ENCODE measurements at places on chromosomes 7 and 10.

DNA sequence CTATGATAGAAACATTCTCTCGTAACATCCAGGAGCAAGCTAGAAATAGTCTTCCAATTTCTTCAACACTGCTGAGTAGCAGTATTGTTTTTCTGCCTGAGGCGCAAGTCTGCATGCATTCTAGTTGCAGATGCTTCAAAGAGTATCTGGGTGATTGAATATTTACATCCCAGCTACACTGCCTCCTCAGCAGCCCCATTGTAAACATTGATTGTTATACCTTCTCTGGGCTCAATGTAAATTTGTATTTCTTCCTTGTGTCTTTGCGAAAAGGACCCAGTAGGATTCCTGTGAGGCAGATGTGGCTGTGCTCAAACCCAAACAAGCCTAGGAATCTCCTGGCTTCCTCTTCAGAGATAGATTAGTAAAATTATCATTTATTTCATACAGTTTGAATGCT, 320.7 kb downstream of the CDC14C start:
- DNase-seq, result no peak

DNA sequence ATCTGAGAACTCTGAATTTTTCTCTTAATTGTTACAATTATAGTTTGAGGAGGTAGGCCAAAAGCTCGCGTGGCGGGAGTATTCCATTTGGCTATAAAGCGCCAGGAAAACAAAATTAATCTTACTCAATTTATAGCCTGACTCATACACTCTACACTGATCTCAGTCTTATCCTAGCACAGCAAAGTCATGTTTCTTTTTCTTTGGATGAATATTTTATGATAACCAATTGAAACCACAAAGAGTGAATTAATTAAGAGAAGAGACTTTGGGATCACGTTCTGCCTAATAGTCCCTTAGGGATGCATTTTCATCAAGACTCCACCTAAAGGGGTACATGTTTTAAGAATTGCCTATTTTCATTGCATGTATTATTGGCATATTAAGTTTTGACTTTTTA, 420.8 kb downstream of the HGF start:
- DNase-seq, result no peak

DNA sequence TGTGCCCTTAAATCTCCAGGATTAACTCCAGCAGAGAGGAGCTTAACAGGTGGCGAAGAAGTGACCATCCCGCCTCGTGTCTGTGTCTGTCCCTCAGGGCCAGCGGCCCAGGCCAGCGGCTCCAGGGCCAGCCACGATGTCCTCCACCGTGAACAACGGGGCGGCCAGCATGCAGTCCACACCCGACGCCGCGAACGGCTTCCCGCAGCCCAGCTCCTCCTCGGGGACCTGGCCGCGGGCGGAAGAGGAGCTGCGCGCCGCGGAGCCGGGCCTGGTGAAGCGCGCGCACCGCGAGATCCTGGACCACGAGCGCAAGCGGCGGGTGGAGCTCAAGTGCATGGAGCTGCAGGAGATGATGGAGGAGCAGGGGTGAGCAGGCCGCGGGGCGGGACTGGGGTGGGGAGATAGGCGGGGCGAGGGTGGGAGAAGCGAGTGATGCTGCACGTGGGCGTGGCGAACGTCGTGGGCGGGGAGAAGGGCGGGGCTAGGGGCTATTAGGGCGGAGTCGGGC, 33.3 kb downstream of the SRRM3 start:
- DNase-seq, result peak; percentile 78

- no peak for DNase-seq
Measured at GRCh38 chr7:144818511-144818910, 17.3 kb downstream of the TPK1 start.

- no peak for DNase-seq
Measured at GRCh38 chr10:94500063-94500462, 45.5 kb upstream of the HELLS start.

DNA sequence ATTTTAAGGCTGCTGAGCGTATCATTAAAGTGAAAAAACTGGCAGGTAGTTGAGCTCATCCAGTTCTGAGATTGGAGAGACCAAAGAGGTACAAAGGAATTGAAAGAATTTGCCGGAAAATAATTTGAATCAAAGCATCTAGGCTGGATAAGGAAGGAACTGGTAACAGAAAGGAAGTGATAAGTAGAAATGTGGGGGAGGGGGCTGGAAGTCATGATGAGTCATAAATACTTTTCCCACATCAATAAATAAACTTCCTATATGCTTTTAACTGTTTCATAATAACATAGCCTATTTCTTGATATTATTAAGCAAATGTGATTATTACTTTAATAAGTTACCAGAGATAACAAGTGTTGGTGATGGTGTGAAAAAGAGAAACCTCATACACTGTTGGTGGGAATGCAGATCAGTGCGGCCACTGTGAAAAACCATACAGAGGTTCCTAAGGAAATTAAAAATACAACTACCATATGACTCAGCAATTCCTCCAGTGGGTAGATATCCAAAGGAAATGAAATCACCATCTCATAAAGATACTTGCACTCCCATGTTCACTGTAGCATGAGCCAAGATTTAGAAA, 27.0 kb downstream of the ZNF438 start:
- DNase-seq, result no peak

DNA sequence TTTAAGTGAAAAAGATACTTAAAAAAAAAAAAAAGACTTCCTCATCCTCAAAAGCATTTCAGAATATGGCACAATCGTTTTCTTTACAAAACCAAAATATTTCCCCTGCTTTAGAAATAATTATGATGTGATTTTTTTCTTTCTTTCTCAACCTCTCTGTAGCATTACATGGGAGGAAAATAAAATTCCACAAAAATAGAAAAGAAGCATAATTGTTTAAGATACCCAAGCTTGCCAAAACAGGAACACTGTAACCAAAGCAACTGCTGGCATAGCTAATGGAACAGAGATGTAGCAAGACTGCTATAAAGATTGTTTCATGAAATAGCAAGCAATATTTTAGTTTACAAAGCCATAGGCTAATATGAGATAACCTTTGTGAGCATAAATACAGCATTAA, 75.6 kb upstream of the GPR22 start:
- DNase-seq, result no peak

- DNase-seq, result no peak
Measured at GRCh38 chr10:52283174-52283573, 30.9 kb upstream of the DKK1 start.

DNA sequence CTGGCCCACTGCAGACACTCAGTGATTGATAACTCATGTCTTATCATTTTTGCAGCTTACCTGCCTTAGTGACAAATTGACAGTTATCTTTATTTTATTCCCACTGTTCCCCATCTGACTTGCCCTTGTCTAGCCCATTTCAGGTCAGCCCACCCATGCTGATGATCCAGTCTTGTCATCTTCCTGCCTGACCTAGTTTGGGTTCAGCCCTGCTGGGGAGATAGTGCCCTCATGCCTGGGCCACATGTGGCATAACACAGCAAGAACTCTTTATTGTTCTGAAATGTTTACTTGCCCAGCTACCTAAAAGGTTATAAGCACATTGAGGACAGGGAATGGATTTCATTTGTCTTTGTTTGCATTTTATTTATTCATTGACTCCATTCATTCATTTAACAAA, 75.6 kb downstream of the ENTPD1 start:
- no peak for DNase-seq

DNA sequence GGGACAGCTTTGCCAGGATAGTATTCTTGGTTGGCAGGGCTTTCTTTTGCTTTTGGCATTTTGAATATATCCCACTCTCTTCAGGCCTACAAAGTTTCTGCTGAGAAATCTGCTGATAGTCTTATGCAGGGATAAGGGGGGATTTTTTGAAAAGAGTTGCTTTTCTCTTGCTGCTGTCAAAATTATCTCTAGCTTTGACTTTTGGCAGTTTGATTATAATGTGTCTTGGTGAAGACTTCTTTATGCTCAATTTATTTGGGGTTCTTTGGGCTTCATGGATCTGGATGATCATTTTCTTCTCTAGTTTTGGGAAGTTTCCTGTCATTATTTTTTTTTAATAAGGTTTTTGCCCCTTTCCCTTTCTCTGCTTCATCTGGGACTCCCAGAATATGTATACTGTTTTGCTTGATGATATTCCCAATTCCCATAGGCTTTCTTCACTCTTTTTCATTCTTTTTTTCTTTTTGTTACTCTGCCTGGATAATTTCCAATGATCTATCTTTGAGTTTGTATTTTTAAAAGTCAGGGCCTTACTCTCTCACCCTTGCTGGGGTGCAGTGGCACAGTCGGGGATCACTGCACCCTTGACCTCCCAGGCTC, 29.6 kb downstream of the NOM1 start:
- no peak for DNase-seq

DNA sequence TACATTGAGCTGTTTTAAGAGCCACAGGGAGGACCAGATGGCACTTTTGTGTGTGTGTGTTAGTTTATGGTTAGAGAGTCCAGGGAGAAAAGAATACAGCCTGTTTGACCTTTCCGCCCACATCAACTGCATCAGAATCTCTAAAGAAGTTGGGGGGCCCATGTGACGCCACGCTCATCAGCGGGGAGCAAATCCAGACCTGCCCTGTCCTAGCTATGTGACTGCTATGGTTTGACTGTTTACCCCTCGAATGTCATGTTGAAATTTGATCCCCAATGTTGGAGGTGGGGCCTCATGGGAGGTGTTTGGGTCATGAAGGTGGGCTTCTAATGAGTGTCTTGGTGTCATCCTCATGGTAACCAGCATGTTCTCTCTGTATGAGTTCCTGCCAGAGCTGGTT, 128.0 kb downstream of the ADRA2A start:
- DNase-seq, result no peak

DNA sequence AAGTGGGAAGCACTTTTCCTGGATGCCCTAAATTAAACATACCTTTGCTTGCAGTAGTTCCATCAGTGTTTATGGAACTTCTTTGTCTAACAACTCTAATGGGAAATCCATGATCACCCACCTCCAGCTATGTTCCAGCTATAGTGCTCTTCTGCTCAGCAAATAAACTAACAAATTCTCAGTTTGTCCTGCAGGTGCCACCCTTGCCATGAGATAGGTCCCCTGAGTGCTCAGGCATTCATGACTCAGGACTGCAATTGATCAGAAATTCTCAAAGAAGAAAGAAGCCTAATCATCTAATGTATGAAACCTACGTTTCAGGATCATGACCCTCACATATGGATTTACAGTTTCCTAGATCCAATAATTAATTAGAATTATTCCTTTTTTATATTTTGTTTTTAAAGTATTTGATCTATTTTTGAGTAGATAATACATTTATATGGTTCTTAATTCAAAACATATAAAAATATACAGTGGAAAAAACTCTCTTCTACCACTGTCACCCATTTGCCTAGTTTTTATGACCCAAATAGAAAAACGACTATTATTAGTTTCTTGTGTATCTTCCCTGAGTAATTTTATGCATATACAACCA, 48.7 kb upstream of the DYNC1I1 start:
- DNase-seq, result no peak

GRCh38 chr10:78775891-78776290, 292.9 kb upstream of the ZMIZ1 start:
- DNase-seq, result no peak

DNA sequence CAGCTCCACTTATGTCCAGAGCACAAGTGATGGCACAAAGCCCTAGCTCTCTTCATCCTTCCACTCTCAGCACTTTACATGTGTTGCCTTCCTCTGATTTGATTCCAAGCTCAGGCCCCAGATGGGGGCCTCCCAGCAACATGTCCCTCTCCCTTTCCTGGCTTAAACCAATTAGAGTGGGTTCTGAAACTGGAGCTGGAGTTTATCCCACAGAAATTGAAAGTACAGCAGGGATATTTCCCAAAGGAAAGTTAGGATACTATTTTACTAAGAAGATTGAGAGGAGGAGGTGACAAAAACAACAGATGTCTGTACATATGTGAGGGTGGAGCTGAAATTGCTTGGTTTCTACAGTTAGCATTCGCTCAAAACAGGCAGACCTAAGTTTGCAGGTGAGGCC, 724.6 kb downstream of the AUTS2 start:
- no peak for DNase-seq

DNA sequence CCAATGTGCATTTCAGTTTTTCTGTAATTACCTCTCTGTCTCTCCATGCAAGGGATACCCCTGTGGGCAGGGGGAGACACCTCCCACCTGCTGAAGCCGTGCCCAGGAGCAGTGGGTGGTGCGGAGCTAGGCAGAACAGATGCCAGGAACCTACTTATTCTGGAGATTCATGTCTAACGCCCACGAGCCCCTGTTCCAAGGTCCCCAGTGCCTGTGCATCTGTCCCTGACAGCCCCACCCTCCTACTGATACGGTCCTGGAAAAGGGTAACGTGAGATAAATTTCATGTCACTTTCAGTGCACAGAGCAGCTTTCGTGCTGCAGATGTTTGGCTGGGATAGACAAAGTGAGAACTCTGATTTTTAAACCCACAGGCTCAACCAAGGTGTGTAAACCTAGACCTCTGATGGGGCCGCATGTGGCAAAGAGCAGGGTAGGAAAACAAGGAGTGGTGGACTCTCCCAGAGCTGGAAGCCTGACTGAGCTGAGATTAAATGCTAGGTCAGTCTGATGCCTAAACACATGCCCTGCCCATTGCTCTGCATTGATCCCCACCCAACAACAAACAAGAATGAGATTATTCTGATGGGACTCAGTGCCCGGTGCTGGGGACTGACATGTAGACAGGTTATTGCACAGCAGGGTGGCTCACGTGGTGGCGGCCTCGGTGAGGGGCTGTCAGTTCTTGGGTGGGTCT, 123.6 kb upstream of the GDF10 start:
- DNase-seq, result no peak

DNA sequence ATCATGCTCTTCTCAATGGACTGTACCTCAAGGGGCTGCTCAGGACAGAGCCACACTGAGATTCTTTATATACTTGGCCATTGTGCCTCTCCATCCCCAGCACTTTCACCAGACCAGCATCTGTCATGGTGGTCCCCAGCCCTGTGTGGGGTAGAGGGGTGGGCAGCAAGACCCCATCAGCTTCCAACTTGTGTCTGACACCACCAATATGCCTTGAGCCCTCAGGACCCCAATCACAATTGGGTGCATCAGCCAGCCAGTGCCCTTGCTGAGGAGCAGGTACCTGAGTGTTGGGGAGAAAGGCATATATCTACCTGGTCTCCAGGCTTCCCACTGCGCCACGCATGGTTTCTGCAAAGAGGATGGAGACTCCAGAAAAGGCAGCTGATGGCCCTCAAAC, 56.3 kb downstream of the GRID1 start:
- DNase-seq, result no peak

DNA sequence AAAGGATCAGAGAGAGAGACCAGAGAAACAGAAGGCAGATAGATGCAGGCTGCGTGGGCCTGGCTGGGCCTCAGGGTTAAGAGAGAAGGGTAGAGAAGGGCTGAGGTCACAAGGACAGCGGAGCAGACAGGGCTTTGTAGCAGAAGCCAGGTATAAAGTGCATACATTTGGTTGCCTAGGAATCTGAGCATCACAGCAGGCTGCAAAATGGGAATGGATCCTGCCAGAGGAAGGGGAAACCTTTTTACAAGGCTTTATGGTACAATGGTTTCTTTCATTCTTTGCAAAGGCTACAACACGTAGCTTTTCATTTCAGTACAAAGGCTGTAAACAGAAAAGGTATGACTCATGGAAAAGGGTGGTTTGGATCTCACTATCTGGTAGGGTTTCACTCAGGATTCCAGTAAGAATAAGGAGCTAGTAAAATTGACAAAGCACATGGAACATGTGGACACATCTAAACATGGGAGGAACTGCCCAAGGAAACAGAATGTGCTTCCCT, 275.1 kb downstream of the DOCK4 start:
- DNase-seq, result no peak
